Colonic mucosa (tissue), 4 donors: ENCODE measurements at places on chromosomes 5 and 9. TPM values are rescaled to one million over a fixed set of nuclear protein-coding genes. Genes with fewer than 3 reads are reported as not detected.

The PCDHA8 gene
- not detected for total RNA-seq

DNA sequence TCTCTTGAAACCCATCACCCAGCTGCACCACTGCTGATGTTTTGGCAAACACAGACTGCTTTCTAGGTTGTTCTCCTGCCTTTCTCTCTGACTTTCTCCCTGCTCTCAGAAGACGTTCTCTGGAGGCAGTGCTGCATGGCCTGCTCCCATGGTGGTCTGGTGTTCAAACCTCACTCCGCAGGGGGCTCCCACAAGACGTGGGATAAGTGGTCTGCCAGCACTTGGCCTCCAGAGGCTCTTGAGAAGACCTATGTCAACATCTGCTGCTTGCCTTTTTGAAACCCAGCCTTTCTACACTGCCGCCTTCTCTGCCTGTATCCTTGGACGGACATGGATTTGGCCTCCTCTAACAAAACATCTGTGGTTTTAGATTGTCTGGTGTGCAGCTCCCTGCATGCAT lies 16.6 kb downstream of the USP20 start:
- no peaks in the 10 kb centered on the region for H3K4me1 ChIP-seq
- no peak overlapping the region for H3K27ac ChIP-seq
- no peaks in the 10 kb centered on the region for H3K27me3 ChIP-seq

GRCh38 chr9:126401107-126401506 lies 74.5 kb downstream of the MVB12B start:
- H3K4me3 ChIP-seq = no peak overlapping the region
- H3K27ac ChIP-seq = no peak overlapping the region
- peaks cover 5% of the 10 kb centered on the region for H3K4me1 ChIP-seq
- no peak for DNase-seq
- no peaks in the 10 kb centered on the region for H3K36me3 ChIP-seq

The HBEGF gene
- total RNA-seq = 4.3 TPM

DNA sequence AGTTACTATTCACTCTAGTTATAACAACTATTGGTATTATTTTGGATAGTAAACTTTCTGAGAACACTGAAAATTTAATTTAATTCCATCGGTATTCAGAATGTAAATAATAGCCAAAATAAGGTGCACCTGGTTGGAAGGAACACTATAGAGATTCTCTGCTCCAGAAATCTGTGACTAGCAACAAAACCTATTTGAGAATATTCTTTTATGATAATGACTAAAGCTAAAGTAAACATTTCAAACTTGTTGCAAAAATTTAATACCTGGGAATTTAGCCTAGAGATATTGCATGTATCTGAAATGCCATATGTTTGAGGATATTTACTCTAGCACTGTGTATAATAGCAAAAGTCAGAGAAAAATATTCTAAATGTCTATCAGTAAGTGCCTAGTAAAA lies 144.1 kb downstream of the PLK2 start:
- no peak overlapping the region for H3K27ac ChIP-seq
- DNase-seq = no peak
- H3K4me1 ChIP-seq = no peaks in the 10 kb centered on the region
- H3K27me3 ChIP-seq = no peaks in the 10 kb centered on the region
- H3K36me3 ChIP-seq = no peaks in the 10 kb centered on the region

DNA sequence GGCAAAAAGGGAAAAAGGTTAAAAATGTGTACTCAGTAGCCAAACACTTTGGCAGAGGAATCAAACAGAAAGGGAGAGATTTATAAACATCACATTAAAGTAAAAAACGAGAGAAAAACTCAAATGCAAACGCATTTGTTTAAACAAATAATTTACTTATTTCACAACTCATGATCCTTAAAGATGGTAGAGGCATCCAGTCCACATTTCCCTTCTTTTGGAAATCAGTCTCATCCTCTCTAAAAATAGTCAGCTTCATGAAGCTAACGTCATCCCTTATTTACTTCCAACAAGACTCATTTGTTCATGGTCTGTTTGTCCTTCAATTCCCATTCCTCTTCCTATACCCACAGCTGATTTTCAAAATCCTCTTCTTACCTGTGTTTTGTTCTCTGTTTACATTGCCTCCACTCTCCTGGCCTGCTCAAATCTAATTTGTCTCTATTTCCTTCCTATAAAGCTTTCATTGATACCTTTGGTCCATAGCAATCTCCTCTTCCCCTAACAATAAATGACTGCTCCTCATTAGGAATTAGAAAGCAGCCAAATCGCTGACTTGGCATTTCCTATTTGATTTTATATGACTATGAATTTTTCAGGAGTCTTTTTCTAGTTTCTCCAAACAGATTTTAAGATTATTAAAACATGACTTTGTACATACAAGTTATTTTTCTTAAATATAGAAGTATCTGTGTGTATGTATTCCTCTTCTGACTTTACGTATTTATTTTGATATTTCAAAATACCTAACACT lies 805.3 kb downstream of the TLE1 start:
- H3K4me1 ChIP-seq = no peaks in the 10 kb centered on the region
- no peak overlapping the region for H3K4me3 ChIP-seq
- no peaks in the 10 kb centered on the region for H3K36me3 ChIP-seq
- H3K27me3 ChIP-seq = no peaks in the 10 kb centered on the region
- H3K27ac ChIP-seq = no peak overlapping the region
- DNase-seq = no peak

- no peaks in the 10 kb centered on the region for H3K36me3 ChIP-seq
- no peaks in the 10 kb centered on the region for H3K27me3 ChIP-seq
- peaks cover 5% of the 10 kb centered on the region for H3K4me1 ChIP-seq
- no peak for DNase-seq
Observed at GRCh38 chr9:20570756-20571155, 51.5 kb downstream of the MLLT3 start.

DNA sequence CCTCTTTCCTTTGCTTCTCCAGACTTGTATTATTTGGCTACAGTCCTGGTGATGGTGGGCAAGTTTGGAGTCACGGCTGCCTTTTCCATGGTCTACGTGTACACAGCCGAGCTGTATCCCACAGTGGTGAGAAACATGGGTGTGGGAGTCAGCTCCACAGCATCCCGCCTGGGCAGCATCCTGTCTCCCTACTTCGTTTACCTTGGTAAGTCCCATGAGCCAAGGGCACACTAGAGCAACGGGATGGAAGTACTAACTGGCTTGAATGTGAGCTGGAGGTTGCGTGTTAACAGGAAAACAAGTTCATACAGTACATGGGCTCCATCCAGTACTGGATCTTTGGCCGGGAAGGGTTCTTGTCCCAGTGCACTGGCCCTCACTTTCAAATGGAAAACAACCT lies 22.9 kb downstream of the SLC22A5 start:
- H3K4me3 ChIP-seq = no peak overlapping the region
- no peaks in the 10 kb centered on the region for H3K36me3 ChIP-seq
- no peak for DNase-seq
- no peaks in the 10 kb centered on the region for H3K27me3 ChIP-seq
- H3K4me1 ChIP-seq = no peaks in the 10 kb centered on the region
- no peak overlapping the region for H3K27ac ChIP-seq

- H3K36me3 ChIP-seq = no peaks in the 10 kb centered on the region
- no peak overlapping the region for H3K4me3 ChIP-seq
- H3K27ac ChIP-seq = no peak overlapping the region
- no peak for DNase-seq
- no peaks in the 10 kb centered on the region for H3K4me1 ChIP-seq
Observed at GRCh38 chr9:116959809-116960208, 272.7 kb downstream of the TRIM32 start.

The NUDCD2 gene
- 32.9 TPM for total RNA-seq

DNA sequence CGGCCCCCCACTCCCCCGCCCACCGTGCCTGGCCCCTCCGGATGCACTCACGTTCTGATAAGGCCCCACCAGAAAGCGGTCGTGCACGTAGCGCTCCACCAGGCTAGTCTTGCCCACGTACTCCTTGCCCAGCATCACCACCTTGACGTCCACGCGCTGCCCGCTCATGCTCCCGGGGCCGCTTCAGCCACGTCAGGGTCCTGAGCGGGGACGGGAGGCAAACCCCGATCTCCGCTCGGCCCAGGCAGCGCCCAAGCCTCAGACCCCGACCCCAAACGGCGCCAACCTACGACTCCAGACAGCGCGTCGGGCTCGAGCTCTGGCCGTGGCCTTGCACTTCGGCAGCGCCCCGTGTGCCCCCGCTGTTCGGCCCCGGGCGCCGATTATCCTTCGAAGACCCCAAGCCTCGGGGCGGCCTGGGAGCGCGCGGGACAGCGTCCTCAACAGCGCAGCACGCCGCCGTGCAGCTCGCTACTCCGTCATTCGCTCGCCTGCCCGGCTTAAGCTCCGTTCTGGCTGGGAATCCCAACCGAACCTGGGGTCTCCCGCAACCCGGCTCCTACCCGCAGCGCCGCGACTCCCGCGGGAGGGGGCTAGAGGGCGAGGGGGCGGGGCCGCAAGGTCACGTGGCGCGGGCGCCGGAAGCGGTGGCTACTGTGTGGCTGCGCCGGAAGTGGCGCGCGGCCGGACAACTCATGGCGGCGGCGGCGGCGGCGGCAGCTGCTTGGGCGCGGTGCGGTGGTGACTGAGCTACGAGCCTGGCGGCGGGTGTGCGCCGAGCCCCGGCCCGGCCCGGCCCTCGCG lies at the start of the genes PRELID1 and RAB24:
TSS of gene PRELID1 (plus strand) at position 679 of the 804 bp plus-strand sequence. CDS start 187 bp downstream, outside the sequence.
TSS of gene RAB24 (minus strand) at position 599 of the 804 bp plus-strand sequence. CDS start at position 168, 431 bp downstream.
- no peaks in the 10 kb centered on the region for H3K27me3 ChIP-seq
- peak within 1 kb of the TSS; percentile 95 for H3K4me3 ChIP-seq
- H3K27ac ChIP-seq = peak within 1 kb of the TSS; percentile 89

- no peaks in the 10 kb centered on the region for H3K36me3 ChIP-seq
- no peak for DNase-seq
- no peak overlapping the region for H3K4me3 ChIP-seq
- no peaks in the 10 kb centered on the region for H3K4me1 ChIP-seq
- no peaks in the 10 kb centered on the region for H3K27me3 ChIP-seq
Observed at GRCh38 chr9:87513880-87514535, 16.3 kb downstream of the DAPK1 start.

The GFI1B gene
- total RNA-seq = 1.1 TPM
